NB4 (cell line): ENCODE measurements at places on chromosomes 3 and 15.

DNA sequence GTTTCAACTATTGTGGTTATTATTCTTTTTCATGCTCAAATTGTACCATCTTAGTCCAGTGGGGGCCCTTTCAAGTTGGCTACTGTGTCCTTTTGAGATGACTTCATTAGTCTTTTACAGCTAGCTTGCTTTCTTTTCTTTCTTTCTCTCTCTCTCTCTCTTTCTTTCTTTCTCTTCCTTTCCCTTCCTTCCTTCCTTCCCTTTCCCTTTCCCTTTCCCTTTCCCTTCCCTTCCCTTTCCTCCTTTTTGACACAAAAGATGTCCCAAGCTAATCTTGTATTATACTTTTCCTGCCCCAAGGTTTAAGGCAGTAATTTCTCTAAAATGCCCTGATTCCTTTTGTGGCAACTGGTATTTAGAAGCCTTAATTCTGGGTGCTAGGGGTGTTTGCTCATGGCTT, 213.0 kb upstream of the TBC1D5 start:
- no peak for DNase-seq

- DNase-seq: no peak
These were observed 1142.2 kb downstream of the IGSF11 start for GRCh38 chr3:117892431-117892841.

DNA sequence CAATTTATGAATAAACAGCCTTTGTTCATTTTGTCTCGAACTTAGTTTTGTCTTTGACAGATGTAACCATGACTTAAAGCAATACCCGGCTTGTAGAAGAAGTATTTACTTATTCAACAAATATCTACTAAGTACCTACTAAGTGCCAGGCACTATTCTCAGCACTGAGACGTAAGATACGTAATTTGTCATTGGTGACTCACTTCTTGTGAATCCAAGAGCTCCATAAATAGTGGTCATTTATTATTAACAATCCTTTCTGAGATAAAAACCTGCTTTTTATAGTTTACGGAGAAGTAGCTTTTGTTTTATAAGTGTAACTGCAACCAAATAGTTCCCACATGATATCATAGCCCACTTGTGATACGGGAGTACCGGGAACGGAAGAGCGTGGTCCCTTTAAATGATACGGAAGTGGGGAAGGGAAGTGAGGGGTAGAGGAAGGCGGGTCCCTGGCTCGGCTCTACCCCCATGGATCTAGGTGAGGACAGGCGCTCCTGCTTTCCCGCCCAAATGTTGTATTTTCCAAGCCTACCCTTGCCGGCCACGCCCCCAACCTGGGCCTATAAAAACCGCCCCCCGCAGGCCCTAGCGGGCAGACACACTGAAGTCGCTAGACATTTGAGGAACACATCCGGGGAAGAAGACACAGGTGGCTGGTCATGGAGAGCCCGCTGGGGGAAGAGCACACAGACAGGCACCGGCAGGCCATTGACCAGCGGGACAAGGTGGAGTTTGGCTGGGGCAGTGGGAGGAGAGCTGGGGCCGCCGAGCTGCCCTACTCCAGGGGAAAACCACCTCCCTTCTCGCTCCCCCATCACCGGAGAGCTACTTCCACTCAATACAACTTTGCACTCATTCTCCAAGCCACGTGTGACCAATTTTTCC, at the start of gene SAMMSON:
SAMMSON (plus strand) TSS at position 594 of the 888 bp plus-strand sequence.
- DNase-seq: no peak

GRCh38 chr15:30877070-30877469, 26.6 kb upstream of the FAN1 start:
- no peak for DNase-seq

DNA sequence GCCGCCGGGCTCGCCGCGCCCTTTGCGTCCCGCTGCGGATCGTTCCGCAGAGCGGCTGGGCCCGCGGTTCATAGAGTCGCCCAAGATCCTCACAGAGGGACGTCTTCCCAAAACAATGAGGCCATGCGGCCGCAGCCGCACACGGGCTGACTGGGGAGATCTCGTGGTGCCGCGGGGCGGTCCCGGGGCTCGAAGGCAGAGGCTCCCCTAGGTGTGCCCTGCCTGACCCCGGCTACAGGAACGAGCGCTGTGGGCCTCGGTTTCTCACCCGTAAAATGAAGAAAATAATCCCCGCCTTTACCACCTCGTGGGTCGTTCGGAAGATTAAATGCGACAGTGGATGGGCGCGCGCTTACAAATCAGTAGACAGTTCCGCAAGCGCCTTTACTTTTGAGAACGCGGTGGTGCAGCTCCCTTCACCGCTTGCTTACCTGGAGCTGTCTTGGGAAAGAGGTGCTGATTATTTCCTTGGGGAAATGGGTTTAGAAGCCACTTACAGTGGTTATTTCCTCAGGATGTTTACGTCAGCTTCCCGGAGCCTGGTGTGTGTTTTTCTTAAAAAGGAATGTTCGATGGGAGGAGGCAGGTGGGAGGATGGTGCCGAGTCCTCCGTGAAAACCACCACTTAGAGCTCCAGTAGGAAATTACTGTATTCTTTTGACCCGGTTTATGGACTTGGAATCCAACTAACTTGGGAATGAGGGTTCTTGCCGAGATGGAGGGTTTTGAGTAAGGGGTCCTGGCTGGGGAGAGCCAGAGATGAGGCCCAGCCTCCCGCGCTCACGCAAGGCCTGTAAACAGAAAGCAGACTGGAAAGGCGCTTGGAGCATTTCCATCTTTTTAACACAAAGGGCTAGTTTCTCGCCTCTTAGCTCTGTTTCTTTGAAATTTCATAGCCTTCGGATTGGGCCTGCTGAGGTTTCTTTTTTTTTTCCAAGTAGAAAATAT, 1.9 kb upstream of the MEX3B start:
- no peak for DNase-seq

DNA sequence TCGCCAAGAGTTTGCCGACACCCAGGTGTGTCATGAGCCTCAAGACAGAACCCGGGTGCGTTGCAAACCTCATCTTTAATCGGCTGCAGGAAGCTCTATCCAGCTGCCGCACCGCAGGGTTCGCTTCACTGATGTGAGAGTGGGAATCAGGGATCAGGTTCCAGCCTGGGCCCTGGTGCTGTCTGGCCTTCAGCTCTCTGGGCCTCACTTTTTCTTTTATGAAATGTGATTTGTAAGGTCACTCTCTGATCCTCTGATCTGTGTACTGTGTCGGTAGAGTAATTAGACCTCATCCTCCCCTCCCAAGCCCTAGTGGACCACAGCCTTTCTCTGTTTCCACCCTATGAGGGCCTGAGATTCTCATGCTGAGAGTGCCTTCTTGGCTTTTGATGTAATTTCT, 202.8 kb upstream of the UBE2E1 start:
- DNase-seq: no peak

DNA sequence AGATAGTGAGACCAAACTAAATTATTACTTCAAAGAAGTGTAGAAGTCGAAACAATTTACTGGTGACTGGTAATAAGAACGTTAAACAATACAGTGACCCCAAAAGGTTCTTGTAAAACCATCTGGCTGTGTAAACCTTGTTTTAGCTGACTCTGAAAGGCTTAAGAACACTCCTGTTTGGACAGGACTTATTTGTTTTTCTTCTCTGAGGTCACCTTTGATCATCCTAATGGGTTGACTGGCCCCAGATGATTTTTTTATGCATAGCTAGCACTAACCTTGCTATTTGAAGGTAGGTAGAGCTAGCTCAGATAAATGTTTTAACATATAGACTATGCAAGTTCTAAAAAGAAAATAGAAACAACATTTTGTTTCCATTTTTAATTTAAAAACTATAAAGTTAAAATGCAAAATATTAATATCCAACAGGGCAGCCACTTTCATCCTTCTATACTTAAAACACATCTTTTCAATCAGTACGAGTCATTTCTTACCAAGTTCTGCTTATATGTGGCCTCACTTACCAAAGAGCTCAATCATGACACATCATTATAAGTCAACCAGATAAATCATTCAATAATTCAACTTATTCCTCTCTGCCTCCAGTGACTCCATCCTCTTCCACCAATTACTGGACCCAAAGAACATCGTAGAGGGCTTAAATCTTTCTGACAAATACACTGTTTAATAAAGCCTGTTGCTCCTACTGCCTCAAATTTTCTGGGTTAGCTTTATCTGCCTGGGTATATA, 158.8 kb downstream of the SSR3 start:
- no peak for DNase-seq

- peak; percentile 41 for DNase-seq
These were observed 3.6 kb upstream of the CLDN16 start for GRCh38 chr3:190384309-190384756.

GRCh38 chr3:12934431-12934830, 93.1 kb upstream of the RPL32 start:
- DNase-seq: no peak

DNA sequence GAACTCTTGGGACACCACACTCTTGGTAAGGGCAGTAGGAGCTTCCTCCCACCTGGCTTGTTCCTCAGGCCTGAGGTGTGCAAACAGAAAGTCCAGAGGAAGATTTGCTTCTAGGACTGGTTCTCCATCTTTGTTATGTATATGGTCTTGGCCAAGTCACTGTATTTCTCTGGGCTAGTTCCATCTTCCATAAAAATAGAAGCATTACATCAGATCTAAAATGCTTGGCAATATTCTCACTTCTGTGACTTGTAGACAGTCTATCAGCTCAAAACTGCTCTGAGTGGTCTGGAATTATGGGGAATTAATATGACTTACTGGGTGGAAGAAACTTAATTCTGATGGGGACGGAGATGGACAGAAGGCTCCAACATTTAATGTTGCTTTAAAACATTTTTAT, 55.2 kb downstream of the TMEM108 start:
- no peak for DNase-seq

DNA sequence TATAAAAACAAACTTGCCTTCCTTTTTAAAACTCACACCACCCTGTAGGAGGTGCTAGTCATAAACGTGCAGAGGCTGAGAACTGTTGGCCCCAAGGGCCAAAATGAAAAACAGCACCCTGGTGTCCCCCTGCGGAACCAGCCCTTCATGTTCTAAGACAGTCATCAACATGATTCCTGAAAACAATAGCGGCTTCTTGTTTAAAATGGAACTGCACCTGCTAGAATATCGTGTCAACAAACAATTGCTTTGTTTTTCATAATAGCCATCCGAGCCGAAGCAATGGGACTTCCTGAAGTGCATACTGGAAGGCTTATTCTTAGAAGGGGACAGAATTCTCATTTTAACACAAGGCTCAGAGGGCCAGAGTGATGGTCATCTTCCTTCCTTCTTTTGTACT, 43.7 kb downstream of the MECOM start:
- no peak for DNase-seq

DNA sequence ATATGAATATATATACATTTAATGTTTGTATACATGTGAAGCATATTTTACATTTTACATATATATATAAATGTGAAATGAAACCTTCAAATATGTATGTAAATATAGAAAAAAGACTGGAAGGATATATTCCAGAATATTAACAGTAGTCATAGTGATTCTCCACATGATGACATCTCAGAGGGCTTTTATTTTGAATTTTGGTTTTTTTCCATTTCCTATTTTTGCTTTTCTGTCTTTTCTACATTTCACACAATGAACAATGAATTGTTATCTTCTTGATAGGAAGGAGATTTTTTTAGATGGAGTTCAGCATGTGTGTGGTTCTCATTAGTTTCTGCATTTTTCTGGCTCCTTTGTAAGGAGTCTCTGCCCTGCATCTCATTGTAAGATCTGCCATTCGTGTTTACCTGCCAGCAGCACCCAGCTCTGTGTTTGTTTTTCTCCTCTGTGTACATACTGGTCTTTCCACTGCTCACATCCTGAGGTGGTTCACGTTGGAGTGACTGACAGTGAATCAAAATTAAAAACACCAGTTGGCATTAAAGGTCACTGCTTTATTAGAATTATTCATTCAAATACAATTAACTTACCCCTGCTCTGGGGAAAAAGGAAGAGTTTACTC, 425.3 kb upstream of the MDFIC2 start:
- DNase-seq: no peak

DNA sequence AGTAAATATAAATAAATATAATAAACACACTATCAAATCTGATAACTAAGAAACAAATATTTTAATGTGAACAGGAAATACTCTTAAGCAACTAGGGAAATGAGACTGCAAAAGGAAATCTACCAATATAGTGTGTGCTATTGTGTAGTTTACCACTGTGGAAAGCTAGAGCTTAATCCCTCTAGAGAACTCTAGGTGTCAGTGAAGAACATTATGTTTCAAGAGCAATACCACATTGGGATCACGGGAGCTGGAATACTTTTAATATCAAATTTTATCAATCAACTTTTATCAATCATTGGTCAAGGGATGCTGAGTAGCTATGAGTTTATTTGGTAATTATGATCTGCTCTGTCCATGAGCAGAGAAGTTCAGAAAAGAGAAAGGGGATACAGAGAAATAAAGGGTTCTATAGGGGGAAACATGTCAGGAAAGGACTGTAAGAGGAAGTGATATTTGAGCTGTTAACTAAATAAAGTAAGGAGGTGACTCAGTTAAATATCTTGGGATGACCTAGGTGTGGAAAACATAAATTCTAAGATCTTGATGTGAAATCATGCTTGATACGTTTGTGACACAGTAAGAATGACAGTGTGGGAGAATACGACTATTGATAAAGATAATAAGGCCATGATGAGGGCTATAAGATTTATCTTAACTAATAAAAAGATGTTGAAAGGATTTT, 762.2 kb upstream of the ALCAM start:
- DNase-seq: peak; percentile 2

GRCh38 chr3:31166249-31166885, 271.9 kb upstream of the GADL1 start:
- DNase-seq: no peak

DNA sequence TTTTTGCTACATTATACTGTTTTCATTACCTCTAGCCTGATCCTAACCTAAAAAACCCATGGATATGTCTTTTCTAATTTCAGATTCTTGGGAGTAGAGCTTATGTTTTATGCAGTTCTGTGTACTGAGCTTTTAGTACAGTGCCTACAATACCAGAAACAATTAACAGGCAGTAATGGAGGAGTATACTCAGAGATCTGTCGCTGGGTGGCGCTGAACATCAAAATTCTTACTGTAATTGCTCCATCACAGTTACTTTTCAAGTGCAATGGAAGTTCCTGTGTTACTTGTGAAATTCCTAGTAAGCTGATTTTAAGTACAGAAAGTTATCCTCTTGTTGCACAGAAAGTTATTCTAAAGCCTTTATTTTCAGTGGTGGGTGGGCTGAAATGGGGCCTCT, 66.9 kb downstream of the RNF13 start:
- DNase-seq: peak; percentile 42
